Natural killer cell treated with Interleukin-12 subunit alpha and Interleukin-12 subunit beta and Interleukin-15 and Interleukin-18, amount 100 ng/mL, for 72 hours (primary cell): ENCODE measurements at places on chromosomes 1 and 21. TPM values are rescaled to one million over a fixed set of nuclear protein-coding genes. Genes with fewer than 3 reads are reported as not detected.

Gene CELA2B
- not detected for total RNA-seq

Gene A3GALT2
- not detected for total RNA-seq

Gene NR1I3
- total RNA-seq = not detected

Gene ERICH3
- not detected for total RNA-seq

Gene LEFTY1
- not detected for total RNA-seq

Gene TMEM269
- total RNA-seq = 1.9 TPM

GRCh38 chr1:10612436-10613160, 137.8 kb downstream of the PEX14 start:
- no peak overlapping the region for H3K27ac ChIP-seq
- H3K27me3 ChIP-seq = no peaks in the 10 kb centered on the region
- no peaks in the 10 kb centered on the region for H3K36me3 ChIP-seq

- H3K27me3 ChIP-seq = peaks cover 13% of the 10 kb centered on the region
- H3K27ac ChIP-seq = no peak overlapping the region
- no peaks in the 10 kb centered on the region for H3K4me1 ChIP-seq
These were observed 6.1 kb upstream of the RBP7 start for GRCh38 chr1:9990944-9991343.

DNA sequence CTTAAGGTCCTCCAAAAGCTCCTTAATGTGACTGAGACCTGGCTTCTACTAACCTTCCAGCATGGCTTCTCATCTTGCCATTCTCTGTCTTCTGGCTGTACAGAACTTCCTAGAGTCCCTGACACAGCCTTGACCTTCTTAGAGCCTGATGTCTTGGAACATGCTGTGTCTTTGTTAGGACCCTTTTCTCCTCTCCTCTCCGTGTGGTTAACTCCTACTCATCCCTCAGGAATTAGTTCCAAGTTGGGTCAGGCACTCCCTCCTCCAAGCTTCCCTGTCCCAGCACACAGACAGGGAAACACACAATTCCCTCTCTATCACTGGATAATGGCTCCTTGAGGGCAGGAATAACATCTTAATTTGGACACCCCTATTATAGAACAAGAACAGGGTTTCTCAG, 275.4 kb upstream of the USP24 start:
- no peak overlapping the region for H3K27ac ChIP-seq
- no peak for DNase-seq
- H3K36me3 ChIP-seq = no peaks in the 10 kb centered on the region
- peaks cover 4% of the 10 kb centered on the region for H3K27me3 ChIP-seq
- no peak overlapping the region for H3K4me3 ChIP-seq

DNA sequence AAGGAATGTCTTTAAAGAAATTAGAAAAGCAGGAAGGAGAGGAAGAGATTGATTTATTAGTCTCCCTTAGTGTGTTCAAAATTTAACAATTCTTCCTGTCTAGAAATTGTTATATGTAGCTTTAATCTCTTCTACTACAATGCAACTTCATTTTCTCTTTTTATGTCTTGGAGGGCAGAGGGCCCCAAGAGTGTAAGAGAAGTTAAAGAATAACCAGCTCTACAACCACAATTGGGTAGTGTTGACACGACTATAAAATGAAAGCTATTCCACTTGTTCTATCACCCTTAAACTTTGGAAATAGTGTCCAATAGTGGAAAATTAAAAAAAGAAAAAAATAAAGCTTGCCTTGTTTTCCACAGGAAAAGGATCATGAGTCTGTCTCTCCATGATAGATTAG, 82.6 kb upstream of the DPYD start:
- no peaks in the 10 kb centered on the region for H3K4me1 ChIP-seq
- no peak for DNase-seq
- H3K36me3 ChIP-seq = no peaks in the 10 kb centered on the region
- peaks cover 7% of the 10 kb centered on the region for H3K27me3 ChIP-seq

DNA sequence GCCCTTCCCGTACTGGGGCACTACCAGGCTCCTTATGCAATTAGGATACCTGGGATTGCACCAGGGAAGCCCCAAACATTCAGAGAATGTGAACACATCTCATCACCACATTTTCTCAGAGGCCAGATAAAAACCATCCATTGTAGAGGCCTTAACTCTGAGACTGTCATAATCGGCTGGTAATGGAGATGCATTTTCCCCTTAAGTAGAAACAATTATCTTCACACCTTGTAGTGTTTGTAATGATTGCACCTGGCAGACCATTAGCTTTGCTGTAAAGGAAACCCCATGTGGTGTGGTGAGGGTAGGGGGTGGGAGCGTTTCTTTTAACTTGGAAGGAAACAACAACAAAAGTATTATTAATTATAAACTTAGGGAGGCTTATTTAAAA, 90.0 kb upstream of the TLR5 start:
- no peaks in the 10 kb centered on the region for H3K36me3 ChIP-seq
- peaks cover 8% of the 10 kb centered on the region for H3K4me1 ChIP-seq
- peaks cover 13% of the 10 kb centered on the region for H3K27me3 ChIP-seq
- H3K27ac ChIP-seq = no peak overlapping the region

GRCh38 chr1:63575340-63575826, 17.8 kb upstream of the PGM1 start:
- H3K4me3 ChIP-seq = no peak overlapping the region
- no peak overlapping the region for H3K27ac ChIP-seq
- DNase-seq = no peak
- no peaks in the 10 kb centered on the region for H3K27me3 ChIP-seq
- no peaks in the 10 kb centered on the region for H3K36me3 ChIP-seq

- H3K27me3 ChIP-seq = no peaks in the 10 kb centered on the region
- peak overlapping the region; percentile 52 for H3K4me3 ChIP-seq
- peaks cover 34% of the 10 kb centered on the region for H3K4me1 ChIP-seq
- peak; percentile 74 for DNase-seq
- peaks cover 29% of the 10 kb centered on the region for H3K36me3 ChIP-seq
These were observed 25.1 kb upstream of the LSS start for GRCh38 chr21:46253610-46254124.

GRCh38 chr1:29368936-29369932, 132.9 kb downstream of the PTPRU start:
- DNase-seq = no peak
- H3K4me3 ChIP-seq = no peak overlapping the region
- no peak overlapping the region for H3K27ac ChIP-seq
- H3K36me3 ChIP-seq = no peaks in the 10 kb centered on the region
- H3K4me1 ChIP-seq = no peaks in the 10 kb centered on the region

- no peaks in the 10 kb centered on the region for H3K27me3 ChIP-seq
- peak overlapping the region; percentile 94 for H3K4me3 ChIP-seq
- H3K27ac ChIP-seq = peak overlapping the region; percentile 95
- H3K36me3 ChIP-seq = peaks cover 6% of the 10 kb centered on the region
These were observed 1.4 kb downstream of the ARF1 start for GRCh38 chr1:228083871-228084278.

DNA sequence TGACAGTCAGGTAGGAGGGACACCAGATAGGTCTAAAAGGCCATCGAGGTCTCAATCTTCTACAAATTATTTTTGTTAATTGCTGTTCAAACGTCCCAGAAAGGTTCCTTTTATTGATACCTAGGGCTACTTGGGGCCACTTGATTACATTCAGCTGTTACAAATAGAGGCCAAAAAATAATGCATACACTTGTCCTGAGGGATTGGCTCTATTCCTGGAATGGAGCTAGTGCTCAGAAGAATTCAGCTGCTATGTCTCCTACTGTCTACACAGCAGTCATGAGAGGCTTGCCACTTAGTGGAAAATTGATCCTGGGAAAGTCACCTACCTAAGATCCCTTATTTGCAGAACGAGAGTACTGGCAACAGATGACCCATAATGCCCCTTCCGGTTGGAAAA, 498.3 kb downstream of the ADGRL2 start:
- H3K4me1 ChIP-seq = no peaks in the 10 kb centered on the region
- H3K36me3 ChIP-seq = peaks cover 4% of the 10 kb centered on the region
- no peak overlapping the region for H3K27ac ChIP-seq
- no peaks in the 10 kb centered on the region for H3K27me3 ChIP-seq
- DNase-seq = no peak

DNA sequence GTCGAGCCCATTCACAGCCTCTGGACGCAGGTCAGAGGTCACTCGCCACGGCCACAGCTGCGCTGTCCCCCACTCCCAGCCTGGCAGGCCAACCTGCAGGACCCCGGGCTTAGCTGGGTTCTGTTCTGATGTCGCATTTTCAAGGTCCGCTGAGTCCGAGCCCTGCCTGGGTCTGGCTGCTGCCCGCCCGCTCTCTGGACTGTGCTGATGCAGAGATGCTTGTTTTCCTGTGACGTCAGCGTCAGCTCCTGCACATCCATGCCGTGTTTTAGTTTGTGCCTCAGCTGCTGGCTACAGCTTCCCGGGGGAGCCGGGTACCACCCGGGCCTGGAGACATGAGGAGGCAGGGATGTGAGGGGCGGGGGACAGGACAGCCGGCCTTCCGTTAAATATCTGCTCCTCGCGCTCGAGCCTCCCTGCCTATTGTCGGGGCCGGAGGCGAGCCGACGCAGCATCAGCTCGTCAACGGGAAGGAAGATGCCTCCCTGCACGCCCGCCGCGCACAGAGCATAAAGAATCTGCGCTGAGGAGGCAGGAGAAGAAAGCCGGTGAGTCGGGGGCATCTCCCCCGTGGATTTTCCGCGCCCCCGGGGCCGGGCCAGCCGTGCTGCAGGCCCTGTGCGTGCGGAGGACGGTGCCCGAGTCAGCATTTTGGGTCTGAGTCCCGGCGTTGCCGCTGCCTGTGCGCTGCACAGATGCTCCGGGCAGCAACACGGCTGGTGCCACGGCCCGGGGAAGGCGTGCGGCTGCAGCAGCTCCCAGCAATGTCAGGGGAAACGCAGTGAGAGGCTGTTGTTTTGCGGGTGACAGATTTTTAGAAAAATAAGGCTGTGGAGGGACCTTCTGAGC, 23.4 kb downstream of the PRKCZ start:
- no peak overlapping the region for H3K4me3 ChIP-seq
- H3K4me1 ChIP-seq = peaks cover 10% of the 10 kb centered on the region
- H3K27ac ChIP-seq = no peak overlapping the region
- peaks cover 19% of the 10 kb centered on the region for H3K36me3 ChIP-seq
- no peak for DNase-seq

DNA sequence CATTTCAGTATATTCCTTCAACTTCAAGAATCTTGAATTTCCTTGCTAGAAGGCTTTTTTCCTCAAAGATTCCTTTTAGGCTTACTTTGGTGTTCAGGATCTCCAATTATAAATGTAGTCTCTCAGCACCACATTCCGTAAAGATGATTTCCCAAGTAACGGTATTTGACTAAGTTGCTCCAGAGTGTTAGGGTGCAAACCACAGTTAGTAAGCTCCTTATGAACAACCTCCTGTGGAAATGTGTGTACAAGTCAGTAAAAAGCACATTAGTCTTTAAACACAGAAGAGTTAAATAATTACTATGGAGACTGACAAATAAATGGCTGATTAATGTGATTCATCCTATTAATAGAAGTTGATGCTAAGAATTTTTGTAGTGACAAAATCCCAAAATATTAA, 10.3 kb downstream of the DONSON start:
- H3K27me3 ChIP-seq = no peaks in the 10 kb centered on the region
- H3K4me1 ChIP-seq = peaks cover 4% of the 10 kb centered on the region
- H3K4me3 ChIP-seq = no peak overlapping the region
- no peak for DNase-seq

DNA sequence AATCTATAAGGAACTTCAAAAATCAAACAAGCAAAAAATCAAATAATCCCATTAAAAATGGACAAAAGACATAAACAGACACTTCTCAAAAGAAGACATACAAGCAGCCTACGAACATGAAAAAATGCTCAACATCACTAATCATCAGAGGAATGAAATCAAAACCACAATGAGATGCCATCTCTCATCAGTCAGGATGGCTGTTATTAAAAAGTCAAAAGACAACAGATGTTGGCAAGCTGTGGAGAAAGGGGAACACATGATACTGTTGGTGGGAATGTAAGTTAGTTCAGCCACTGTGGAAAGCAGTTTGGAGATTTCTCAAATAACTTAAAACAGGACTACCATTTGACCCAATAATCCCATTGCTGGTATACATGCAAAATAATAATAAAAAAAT, 226.4 kb downstream of the S1PR1 start:
- no peaks in the 10 kb centered on the region for H3K4me1 ChIP-seq
- no peak overlapping the region for H3K4me3 ChIP-seq
- H3K27me3 ChIP-seq = peaks cover 2% of the 10 kb centered on the region
- no peaks in the 10 kb centered on the region for H3K36me3 ChIP-seq

GRCh38 chr1:58249737-58250586, 296.6 kb downstream of the OMA1 start:
- H3K27ac ChIP-seq = no peak overlapping the region
- no peak for DNase-seq
- peaks cover 52% of the 10 kb centered on the region for H3K27me3 ChIP-seq
- peak overlapping the region; percentile 34 for H3K4me3 ChIP-seq

DNA sequence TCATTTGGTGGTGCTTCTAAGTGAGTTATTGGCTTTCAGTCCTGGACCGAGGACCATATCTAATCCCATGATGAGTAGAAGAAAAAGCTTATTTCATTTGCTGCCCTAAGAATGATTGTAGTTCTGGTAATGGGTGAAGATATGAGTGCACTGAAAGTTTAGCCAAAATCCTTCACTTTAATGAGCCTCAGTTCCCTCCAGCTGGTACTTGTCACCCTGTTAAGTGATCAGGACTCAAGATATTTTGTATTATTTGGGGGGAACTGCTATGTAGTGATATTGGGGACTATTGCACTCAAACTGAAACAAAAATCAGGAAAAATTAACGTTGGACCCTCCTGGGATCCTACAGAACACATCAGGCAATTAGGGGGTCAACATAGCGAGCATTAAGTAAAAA, 165.9 kb downstream of the PRDM2 start:
- H3K27ac ChIP-seq = no peak overlapping the region
- DNase-seq = no peak
- H3K27me3 ChIP-seq = peaks cover 8% of the 10 kb centered on the region
- H3K4me3 ChIP-seq = no peak overlapping the region
- no peaks in the 10 kb centered on the region for H3K36me3 ChIP-seq

DNA sequence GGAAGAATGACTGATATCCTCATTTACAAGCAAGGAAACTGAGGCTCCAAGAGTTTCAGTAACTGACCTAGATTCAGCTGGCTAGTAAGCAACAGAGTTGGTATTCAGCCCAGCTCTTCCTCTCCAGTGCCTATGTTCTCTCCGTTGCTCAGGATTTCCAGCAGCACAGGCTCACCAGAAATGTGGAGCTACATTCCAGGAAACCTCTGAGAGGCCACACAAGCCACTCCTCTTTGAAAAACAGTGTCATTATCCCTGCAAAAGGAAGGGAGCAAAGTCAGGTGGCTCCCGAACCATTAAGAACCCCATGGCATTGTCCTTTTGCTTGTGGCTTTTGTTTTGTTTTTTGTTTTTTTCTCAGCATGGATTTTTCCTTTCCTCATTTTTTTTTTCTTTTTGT, 40.6 kb upstream of the DUSP10 start:
- peaks cover 70% of the 10 kb centered on the region for H3K4me1 ChIP-seq
- H3K27ac ChIP-seq = peak overlapping the region; percentile 77
- H3K4me3 ChIP-seq = peak overlapping the region; percentile 90
- no peaks in the 10 kb centered on the region for H3K27me3 ChIP-seq

GRCh38 chr1:111104981-111105380, 34.9 kb downstream of the DRAM2 start:
- no peak overlapping the region for H3K27ac ChIP-seq
- no peaks in the 10 kb centered on the region for H3K4me1 ChIP-seq
- peaks cover 38% of the 10 kb centered on the region for H3K36me3 ChIP-seq
- H3K27me3 ChIP-seq = peaks cover 17% of the 10 kb centered on the region
- no peak overlapping the region for H3K4me3 ChIP-seq
